ENCODE measurements at places on chromosomes 16 and 17.

DNA sequence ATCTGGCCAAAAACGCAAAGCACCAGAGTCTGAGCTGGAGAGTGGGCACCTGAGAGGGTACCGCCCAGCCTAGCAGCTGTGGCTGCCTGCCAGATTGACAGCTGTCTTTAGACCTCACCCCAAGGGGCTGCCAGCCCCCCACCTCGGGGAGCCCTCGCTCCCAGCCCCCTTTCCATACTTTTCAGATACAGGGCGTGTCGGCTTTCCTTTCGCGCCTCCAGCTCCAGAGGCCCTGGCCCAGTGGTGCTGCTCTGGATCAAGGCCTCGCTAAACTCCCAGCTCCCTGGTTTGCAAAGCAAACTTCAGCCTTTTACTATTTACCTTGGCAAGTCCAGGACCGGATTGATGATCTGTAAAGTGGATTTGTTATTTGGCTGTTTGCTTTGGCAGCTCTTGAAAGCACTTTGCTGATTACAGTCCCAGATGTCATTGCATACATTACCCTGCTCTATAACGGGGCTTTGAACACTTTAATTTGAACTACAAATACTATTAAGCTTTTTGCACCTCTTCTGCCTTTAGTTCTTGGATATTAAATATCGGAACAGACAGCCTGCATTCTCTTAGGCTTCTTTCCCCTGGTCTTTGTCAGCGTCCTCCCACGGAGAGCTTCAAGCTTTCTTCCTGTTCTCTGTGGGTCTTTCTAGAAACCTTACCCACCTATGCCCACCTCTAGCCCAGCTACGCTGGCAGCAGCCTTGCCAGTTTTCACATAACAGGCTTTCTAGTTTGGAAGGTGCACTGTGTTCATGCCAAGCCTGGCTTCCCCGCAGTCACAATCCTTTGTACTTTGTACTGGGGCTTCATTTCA lies 63.6 kb upstream of the TBX2 start:
- no peak for DNase-seq

- DNase-seq, result no peak
Measured at GRCh38 chr16:78667675-78668074, 568.2 kb downstream of the WWOX start.

DNA sequence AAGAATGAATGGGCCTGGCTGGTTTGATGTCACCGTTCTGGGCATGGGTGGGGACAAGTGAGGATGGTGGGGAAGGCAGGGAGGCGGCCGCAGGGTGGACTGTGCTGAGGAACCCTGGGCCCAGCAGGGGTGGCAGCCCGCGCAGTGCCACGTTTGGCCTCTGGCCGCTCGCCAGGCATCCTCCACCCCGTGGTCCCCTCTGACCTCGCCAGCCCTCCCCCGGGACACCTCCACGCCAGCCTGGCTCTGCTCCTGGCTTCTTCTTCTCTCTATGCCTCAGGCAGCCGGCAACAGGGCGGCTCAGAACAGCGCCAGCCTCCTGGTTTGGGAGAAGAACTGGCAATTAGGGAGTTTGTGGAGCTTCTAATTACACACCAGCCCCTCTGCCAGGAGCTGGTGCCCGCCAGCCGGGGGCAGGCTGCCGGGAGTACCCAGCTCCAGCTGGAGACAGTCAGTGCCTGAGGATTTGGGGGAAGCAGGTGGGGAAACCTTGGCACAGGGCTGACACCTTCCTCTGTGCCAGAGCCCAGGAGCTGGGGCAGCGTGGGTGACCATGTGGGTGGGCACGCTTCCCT lies 6.5 kb upstream of the SERPINF1 start:
- DNase-seq, result no peak

DNA sequence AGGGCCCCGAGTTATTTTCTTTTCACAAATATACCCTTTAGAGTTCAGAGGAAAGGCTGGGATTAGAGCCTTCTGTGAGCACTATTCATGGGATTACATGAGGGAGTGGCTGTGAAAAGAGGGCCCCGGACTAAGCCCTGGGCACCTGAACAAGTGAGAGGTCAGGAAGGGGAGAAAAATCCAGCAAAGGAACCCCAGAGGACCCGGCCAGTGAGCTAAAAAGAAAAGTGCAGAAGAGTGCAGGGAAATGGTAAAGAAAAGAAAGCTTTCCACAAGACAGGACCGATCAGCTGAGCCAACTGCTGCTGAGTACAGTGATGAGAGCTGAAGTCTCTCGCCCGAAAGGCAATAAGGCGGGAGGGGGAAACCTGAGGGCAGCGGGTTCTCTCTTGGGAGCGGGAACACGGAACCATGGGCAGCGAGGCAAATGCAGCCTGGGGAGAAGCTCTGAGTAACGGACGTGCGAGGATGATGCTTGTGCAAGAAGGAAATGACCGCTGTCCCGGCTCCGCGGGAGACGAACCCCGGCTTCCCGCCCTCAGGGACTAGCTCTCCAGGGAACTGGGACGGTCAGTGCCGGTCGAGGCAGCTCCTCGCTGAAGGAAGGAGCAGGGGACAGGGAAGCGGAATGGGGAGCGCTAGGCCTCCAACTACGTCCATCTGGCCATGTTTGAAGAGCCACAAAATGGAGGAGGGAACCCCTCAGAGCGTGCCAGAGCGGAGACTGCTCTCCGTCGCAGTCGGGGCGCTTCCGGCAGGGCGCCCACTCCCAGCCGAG lies 665 bp upstream of the ALDH3A2 start:
- DNase-seq, result peak; percentile 59

- no peak for DNase-seq
Measured at GRCh38 chr17:72588561-72588960, 467.7 kb downstream of the SOX9 start.

DNA sequence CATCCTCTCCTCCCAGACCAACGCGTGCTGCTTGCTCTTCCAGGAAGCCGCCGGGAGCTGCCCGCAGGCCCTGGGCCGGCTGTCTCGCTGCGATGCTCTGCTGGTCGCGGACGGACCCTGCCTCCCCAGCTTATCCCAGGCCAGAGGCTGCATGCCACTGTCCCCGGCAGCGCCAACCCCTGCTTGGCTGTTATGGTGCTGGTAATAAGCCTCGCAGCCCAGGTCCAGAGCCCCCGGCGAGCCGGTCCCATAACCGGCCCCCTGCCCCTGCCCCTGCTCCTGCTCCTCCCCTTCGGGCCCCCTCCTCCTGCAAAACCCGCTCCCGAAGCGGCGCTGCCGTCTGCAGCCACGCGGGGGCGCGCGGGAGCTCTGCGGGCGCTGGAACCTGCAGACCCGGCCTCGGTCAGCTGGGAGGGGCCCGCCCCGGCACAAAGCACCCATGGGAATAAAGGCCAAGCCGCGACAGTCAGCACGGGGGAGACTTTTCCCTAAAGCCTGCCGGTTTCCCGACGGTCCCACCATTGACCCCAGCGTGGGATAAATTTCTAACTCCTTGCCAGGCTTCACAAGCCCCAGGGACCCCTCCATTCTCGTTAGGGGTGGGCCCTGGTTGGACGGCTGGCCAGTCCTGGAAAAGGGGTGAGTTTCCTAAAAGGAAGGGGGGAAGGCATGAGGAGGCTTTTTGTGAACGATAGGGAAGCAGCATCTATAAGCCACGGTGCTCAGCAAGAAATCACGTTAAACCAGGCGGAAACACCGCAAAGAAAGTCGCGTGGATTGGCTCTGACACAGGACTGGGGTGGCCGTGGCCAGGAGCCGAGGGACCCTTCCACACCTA lies 11.2 kb downstream of the ENPP7 start:
- peak; percentile 38 for DNase-seq

DNA sequence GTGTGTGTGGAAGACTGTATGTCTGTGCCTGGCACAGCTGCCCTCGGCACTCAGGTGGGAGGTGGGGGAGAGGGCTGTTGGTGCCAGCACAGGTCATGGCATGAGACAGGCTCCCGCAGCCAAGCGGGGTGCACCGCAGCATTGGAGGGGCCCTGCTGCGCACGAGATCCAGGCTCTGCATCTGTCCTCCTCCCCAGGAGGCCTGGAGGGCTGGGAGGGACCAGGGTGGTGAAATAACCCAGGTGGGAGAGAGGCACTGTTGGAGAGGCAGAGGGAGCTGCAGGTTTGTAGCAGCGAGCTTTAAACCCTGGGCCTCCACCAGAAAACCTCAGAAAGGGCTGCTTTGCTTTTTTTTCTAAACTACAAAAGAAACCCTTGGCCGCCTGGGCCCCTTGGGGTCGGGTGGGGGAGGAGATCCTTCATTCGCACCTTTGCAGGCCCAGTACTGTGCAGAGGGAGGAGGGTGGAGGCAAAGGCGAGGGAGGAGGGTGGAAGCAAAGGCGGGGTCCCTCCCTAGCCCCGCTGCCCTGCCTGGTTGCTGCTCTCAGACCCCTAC lies 241.7 kb downstream of the SEC14L1 start:
- DNase-seq, result peak; percentile 27
